ENCODE measurements at places on chromosomes 13 and 19.

DNA sequence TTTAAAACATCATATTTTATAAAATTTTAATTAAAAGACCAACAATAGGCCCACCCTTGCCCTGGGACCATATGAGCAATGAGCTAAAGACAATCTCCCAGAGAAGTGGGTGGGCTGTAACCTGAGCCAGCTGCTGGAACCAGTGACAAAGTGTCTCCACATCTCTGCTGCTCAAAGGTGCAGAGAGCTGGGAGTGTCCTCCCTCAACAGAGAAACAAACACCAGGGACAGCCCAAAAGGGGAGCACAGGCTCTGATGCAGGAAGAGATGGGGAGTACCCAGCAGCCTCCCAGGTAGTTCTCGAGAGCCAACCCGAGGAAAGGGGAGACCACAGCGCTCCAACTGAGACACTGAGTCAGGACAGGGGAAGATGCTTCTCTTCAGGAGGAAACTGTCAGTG, 39.1 kb downstream of the DOCK9 start:
- no peak for DNase-seq

DNA sequence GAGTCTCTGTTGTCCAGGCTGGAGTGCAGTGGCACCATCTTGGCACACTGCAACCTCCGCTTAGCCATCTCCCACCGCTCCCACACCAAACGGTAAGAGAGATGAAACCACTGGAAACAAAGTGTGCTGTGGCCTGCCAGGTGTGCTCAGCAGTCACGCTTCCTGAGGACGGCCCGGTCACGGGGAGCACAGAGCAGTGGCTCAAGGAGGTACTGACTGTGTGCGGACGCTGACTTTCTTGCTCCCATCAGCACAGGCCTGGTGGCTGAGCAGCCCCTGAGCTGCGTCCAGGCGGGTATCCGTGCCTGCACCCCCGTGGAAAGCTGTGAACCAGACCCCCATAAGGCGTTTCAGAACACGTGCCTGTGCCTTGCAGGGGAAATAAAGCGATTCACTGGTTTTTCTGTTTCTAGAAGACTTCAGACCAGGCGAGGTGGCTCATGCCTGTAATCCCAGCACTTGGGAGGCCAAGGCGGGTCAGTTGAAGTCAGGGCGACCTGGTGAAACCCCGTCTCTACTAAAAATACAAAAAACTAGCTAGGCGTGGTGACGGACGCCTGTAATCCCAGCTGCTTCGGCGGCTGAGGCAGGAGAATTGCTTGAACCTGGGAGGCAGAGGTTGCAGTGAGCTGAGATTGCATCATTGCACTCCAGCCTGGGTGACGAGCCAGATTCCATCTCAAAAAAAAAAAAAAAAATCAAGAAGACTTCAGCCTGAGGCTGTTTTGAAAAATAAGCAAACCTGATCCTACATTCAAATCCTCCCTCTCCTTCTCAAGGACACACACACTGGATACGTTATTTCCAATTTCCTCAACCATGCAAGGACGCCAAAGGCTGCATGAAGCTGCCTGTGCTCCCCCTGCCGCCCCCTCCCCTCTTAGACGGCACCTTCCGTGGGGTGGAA, 25.5 kb downstream of the ADPRHL1 start:
- DNase-seq: no peak

GRCh38 chr19:39479916-39480315, 722 bp upstream of the TIMM50 start:
- no peak for DNase-seq

DNA sequence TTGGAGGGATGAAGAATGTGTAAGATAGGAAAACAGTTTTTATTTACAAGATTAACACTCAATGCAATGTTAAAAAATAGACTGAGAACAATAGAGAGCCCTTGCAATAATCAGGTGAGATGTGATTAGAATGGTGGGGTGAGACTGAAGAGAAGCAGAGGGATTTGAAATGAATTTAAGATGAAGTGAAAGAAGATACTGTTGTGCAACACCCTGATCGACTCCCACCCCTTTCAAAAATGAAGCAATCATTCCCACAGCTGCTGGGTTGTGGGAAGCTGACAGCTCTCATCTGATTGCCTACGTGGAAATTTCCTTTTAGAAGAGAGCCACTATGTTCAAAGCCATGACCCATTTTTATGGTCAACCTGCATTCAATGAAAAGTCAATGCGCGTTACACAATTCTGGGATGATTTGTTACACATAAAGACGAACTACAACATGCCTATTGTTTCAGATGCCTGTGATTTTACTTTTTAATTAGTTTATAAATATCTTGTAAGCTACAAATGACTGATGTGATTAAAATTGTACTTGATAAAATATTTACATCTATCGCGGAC, 1374.8 kb downstream of the PCDH9 start:
- DNase-seq: peak; percentile 47

GRCh38 chr13:110696776-110697175, 9.1 kb downstream of the CARS2 start:
- DNase-seq: no peak

DNA sequence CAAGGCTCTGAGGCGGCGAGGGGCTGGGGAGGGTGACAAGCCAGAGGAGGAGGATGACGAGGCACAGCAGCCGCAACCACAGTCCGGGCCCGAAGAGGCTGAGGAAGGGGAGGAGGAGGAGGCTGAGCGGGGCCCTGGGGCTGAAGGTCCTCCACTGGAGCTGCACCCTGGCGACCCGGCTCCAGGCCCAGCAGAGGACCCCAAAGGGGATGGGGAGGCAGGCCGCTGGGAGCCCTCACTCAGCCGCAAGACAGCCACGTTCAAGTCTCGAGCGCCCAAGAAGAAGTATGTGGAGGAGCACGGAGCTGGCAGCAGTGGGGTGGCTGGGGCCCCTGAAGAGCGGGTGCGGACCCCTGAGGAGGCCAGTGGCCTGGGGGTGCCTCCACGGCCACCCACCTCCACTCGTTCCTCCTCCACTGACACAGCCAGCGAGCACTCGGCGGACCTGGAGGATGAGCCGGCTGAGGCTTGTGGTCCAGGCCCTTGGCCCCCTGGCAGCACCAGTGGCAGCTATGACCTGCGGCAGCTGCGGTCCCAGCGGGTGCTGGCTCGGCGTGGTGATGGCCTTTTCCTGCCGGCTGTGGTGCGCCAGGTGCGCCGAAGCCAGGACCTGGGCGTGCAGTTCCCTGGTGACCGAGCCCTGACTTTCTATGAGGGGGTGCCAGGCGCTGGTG, 2.9 kb downstream of the CIC start:
- no peak for DNase-seq

DNA sequence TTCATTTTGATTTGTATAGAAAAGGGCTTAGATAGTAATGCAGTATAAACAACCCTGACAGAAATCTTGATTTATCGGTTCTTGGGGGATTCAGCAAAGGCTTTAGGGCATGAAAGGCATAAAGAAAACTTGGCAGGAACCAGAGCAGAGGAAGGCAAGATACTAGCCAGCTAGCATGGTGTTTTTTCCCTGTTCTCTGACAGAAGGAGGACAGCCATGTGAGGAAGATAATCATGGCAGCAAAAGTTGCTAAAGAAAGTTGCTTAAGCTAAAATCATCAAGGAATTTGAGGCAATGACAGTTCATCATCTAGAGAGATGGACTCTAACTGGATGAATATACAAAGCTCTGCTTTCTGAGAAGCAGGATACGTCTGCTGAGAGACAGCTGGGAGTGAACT, 294.1 kb downstream of the KCNRG start:
- DNase-seq: no peak

GRCh38 chr13:63166345-63166744, 1750.7 kb upstream of the PCDH20 start:
- no peak for DNase-seq

DNA sequence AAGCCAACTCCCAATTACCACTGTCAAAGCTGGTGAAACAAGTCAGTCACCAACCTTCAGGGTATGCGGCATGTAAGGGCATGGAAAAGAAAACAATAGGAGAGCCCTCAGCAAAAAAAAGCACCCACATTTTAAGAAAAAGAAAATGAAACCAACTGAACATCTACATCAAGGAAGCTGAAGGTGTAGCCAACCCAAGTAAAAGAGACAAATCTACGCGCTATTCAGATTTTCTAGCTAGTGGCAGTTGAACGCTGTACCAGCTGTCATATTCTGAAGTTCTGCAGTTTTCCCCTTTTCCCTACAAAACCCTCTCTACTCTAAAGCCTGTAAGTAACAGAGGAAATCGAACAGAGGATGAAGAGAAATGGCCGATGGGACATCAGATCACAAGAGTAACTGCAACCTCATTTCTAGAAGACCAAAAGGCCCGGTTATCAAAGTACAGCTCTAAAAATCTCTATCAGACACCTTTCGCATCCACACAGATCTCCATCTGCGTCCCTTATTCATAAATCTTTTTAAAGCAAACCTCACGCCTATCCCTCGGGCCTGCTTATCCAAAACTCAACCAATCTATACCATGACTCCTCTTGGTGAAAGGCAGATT, 1.4 kb downstream of the MYCBP2 start:
- DNase-seq: no peak

GRCh38 chr19:28026636-28027035, 1186.3 kb downstream of the UQCRFS1 start:
- DNase-seq: no peak

- DNase-seq: no peak
Observed at GRCh38 chr19:4889034-4889815, 13.5 kb downstream of the ARRDC5 start.

- DNase-seq: peak; percentile 5
Observed at GRCh38 chr13:111531505-111531904, 211.1 kb downstream of the TEX29 start.

DNA sequence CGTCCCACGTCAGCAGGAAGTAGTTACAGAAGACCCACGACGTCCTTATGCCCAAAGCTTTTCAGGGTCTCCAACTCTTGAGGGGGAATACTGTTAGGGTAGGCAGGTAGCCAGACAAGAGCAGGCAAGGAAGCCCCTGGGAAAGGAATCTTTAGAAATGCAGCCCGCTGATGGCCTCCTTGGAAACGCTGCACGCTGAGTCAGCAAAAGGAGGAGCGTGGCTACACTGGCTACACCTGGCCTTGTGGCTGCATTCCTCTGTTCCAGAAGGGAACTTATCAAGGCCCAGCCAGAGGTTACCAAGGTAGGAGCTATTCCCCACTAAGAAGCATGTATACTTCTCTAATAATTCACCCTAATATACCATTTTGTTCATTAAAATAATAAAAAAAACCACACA, 2.0 kb downstream of the ERVV-1 start:
- no peak for DNase-seq

DNA sequence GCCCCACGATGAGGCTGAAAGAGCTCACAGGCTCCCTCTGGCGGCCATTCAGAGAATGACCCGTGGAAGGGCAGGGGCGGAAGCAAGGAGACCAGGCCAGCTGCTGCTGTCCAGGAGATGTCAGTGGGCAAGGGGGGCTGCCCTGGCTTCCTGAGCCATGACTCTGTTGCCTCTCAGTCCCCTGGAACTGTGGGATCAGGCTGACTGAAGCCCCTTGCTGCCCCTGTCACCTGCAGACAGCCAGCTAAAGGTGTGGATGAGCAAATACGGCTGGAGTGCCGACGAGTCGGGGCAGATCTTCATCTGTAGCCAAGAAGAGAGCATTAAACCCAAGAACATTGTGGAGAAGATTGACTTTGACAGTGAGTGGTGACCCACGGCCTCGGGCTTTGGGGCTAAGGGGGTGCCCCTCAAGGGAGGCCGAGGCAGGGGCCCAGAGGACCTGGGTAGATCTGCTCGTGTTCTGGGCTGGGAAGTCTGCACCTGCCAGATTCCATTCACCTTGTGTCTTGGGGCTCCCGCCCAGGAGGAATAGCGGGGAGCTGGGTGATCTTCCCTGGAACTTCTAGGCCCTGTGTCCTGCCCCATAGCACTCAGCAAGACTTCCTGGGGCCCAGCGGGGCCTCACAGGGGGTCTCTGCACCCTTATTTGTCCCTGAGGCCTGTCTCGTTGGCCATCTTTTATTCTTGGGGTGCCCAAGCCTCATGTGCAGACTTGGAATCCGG, 12.5 kb upstream of the ACTN4 start:
- DNase-seq: peak; percentile 84

- no peak for DNase-seq
Observed at GRCh38 chr19:34489175-34489574, 7.6 kb downstream of the WTIP start.

- no peak for DNase-seq
Observed at GRCh38 chr13:106117640-106118039, 417.8 kb downstream of the EFNB2 start.

DNA sequence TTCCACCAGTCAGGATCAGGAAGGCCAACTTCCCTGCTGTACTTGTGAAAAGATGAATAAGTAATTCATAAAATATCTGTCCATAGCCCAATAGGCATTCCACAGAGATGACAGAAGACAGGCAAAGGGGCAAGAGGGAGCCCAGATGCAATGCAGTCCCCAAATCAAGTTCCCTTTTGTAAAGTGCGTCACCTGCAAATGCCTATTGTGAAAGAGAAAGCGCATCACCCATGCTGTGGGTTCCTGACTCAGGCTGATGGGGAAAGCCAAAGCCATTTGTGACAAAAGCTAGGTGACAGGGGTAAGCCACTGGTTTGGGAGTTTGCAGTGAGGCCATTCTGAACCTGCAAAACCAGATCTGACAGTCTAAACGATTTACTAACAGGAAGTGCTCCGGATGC, 157.5 kb upstream of the ZNF536 start:
- no peak for DNase-seq

DNA sequence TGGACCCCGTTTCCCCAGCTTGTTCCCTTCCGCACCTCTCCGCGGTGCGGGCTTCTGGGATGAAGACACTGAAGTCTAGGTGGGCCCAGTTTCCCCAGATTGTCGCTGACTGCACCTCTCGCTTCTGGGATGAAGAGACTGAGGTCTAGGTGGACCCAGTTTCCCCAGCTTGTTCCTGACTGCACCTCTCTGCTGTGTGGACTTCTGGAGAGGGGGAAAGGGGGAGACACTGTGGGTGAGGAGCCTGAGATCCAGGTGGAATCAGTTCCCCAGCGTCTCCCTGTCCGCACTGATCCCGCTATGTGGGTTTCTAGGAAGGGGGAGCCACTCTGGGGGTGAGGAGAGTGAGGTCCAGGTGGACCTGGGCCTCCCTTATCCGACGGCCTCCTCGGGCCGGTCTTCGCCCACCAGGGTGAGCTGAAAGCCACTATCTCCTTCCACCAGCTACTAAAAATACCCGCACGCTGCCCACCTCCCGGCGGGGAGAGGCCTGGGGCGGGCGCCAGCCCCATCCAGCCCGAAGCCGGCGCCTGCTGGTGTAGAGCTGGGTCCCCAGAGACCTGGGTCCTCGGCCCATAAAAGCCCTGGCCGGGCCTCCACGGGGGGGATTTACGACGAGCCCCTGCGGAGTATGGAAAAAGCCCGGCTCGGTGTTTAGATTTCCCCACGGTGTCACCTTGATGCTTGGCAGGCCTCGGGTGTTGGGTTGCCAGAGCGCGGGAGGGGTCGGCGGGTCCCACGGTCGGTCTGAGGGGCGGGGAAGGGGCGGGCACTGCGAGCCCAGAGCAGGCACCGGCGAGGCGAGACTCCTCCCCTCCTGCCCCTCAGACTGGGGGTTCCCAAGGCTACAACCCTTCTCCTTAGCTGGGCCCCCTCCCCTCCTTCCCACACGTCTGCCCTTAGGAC, 10.6 kb downstream of the FUT6 start:
- DNase-seq: no peak

DNA sequence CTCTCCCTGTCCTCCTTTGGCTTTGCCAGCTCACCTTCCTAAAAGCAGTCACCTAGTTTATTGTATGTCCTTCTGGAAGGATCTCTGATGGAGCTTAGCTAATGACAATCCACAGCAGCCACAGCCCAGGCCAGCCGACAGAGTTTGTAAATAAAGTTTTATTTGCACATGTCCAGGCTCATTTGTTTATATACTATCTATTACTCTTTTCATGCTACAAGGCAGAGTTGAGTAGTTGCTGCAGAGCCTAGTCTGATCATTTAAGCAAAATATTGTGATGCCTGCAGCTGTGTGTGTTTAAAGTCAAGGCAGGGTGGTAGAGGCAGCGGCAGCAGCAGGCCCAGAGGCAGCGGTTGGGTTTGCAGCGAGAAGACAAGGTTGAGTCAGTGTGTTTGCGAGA, 32.6 kb downstream of the NKPD1 start:
- no peak for DNase-seq
